ENCODE measurements at places on chromosomes 11 and 22. TPM values are rescaled to one million over a fixed set of nuclear protein-coding genes. Genes with fewer than 3 reads are reported as not detected.

The PRG2 gene
- total RNA-seq, result 0.81 TPM

The RAB38 gene
- 15.1 TPM for total RNA-seq

DNA sequence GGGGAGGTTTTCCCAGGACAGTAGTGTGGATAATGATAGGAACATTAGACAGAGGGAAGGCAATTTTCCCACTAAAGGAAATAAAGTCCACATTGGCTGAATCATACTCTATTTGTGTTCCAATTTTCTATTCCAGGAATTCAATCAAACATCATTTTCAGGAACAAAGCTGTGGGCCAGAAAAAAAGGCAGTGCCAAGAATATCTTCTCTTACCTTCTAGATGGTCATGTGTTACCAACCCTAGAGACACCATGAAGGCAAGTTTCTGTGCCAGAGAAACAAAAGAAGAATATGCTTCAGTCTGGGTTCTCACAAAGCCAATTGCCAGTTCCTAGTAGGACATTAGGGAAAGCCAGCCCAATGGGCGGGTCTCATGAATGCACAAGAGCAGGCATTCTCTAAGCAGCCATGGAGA, 27.5 kb downstream of the LARGE2 start:
- H3K36me3 ChIP-seq, result 0 out of 2 replicates have a peak, but pooled peaks cover 3% of the 10 kb centered on the region
- H3K4me3 ChIP-seq, result no peak overlapping the region
- no peaks in the 10 kb centered on the region for H3K27me3 ChIP-seq
- H3K4me1 ChIP-seq, result no peaks in the 10 kb centered on the region
- H3K27ac ChIP-seq, result no peak overlapping the region

DNA sequence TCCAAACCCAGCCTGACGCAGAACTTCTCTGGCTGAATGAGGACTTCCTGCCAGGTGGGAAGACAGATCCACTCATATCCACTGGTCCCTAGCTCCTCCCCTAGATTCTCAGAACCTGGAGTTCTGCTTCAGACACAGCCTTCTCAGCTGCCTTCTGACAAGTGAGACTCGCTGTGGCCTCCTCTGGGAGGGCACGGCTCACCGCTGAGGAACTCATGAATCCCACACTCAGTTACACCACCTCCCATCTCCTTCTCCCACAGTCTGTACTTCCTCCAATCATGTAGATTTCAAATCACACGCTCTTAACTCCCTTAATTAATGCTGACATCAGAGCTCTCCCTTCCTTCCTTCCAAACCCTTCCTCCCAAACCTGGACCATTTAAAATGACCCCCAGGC, 86.4 kb upstream of the TMEM45B start:
- H3K36me3 ChIP-seq, result no peaks in the 10 kb centered on the region
- DNase-seq, result no peak
- H3K27me3 ChIP-seq, result peaks cover 3% of the 10 kb centered on the region
- H3K27ac ChIP-seq, result no peak overlapping the region

DNA sequence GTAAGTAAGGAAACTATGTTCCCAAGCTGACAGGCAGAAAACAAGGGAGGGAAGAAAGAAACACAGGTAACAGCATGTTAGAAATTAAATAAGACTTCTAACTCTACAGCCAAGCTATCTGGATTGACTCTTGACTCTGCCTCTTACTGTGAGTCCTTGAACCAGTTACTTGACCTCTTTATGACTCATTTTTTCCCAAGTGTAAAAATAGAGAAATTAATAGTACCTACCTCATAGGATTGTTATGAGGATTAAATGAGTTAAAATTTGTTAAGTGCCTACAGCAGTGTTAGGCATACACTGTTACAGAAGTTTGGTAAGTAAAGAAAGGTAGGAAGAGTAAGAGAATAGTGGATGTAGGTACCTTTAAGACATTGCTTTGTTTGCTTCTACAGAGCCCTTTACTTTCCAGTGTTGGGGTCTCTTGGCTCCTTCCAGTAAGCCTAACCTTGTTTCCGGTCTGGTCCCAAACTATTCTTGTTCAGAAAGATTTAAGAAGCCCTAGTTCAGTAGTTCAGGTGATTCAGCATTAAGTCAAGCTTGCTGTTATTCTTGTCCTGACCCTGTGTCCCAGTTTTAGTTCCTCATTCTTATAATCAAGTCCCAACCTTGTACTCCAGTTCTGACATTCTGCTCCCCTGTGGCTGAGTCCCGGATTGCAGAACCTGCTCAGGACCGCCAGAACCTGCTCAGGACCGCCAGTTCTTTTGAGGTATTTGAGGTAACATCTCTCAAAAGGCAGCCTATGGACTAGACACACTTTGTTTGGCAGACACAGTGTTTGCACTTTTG, 963.4 kb upstream of the CCDC90B start:
- DNase-seq, result no peak
- no peaks in the 10 kb centered on the region for H3K36me3 ChIP-seq
- no peaks in the 10 kb centered on the region for H3K27me3 ChIP-seq
- no peak overlapping the region for H3K27ac ChIP-seq
- no peaks in the 10 kb centered on the region for H3K4me1 ChIP-seq

DNA sequence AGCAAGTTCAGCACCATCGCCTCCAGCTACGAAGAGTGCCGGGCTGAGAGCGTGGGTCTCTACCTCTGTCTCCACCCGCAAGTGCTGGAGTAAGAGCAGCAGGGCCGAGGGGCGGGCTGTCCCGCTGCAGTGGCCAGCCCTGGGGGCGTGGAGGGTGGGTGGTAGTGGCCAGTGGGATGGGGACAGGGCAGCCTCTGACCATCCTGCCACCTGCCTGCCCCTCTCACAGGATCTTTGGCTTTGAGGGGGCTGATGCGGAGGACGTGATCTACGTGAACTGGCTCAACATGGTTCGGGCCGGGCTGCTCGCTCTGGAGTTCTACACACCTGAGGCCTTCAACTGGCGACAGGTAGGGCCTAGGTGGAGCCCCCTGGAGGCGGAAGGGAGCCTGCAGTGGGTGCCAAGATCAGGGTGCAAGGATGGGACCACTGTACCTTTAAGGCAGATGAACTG, 15.0 kb upstream of the BBS1 start:
- no peaks in the 10 kb centered on the region for H3K4me1 ChIP-seq
- no peak overlapping the region for H3K27ac ChIP-seq
- H3K4me3 ChIP-seq, result no peak overlapping the region
- DNase-seq, result no peak

The KDM4D gene
- total RNA-seq, result 2.1 TPM

DNA sequence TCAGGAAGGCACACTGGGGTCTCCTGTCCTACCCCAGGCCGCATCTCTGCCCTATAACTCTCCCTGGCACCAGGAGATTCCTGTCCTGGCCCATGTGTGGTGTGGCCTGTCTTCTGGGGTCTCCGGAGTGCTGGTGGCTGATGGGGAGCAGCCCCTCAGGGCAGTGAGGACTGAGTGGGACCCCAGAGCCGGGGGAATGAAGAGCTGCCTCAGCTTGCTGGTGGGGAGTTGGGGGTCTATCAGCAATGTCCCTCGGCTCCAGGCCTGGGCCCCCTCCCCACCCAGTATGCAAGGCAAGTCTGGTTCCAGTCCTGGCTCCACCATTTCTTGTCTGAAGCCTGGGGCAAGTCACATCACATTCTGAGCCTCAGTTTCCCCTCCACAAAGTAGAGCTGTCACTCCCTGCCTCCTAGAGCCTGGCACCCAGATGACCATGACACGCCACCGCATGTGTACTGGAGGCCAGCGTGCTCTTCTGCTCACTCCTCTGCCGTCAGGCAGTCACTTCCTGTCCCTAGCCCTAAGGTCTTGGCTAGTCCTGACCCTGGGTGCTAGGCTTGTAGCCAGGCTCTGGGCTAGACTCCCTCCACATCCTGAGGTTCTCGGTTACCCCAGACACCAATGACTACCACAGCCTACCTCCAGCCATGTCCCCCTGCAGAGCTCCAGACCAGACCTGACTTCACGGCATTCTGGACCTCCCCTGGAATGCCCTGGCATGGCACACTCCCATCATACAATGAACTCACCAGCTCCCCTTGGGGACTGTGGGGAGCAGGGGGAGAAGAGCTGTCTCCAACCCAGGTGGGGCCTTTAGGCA, 12.8 kb downstream of the ARAP1 start:
- no peak overlapping the region for H3K27ac ChIP-seq
- H3K4me1 ChIP-seq, result peaks cover 25% of the 10 kb centered on the region
- no peak for DNase-seq
- H3K36me3 ChIP-seq, result no peaks in the 10 kb centered on the region
- H3K4me3 ChIP-seq, result no peak overlapping the region

The RASSF10 gene
- not detected for total RNA-seq

DNA sequence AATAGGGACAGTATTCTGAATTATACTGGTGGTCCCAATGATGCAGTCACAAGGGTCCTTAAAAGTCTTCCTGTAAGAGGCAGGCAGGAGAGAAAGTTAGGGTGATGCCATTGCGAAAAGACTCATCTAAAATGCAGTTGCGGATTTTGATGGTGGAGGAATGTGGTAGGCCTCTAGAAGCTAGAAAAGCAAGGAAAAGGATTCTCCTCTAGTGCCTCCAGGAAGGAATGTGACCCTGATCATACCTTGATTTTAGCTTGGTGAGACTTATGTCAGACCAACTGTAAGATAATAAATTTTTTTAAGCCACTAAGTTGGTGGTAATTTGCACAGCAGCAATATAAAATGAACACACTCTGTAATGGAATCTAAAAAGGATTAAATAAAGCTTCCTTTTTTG, 33.8 kb downstream of the CHORDC1 start:
- H3K27ac ChIP-seq, result no peak overlapping the region
- no peak for DNase-seq
- H3K27me3 ChIP-seq, result no peaks in the 10 kb centered on the region
- H3K36me3 ChIP-seq, result no peaks in the 10 kb centered on the region
- no peaks in the 10 kb centered on the region for H3K4me1 ChIP-seq

DNA sequence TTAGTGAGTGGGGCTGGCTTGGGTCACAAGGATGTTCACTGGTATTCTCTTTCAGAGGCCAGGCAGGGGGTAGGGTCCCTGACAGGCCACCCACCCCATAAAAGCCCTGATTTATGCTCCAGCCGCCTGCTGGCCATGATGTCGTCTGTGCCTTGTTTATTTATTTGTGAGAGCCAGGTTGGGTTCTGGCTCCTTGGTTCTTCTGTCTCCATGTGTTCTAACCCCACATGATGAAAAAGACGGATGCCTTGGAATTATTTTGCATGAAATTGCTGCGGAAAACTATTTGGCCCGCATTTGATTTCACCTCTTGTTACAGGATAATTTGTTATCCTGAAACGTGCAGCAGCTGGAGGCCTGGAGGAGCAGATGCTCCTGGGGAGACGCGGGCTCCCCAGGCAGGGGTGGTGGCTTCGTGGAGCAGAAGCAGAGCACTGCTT, 46.3 kb upstream of the WNT11 start:
- no peak for DNase-seq
- H3K27me3 ChIP-seq, result no peaks in the 10 kb centered on the region
- H3K4me3 ChIP-seq, result no peak overlapping the region
- H3K27ac ChIP-seq, result no peak overlapping the region
- H3K4me1 ChIP-seq, result peaks cover 5% of the 10 kb centered on the region

- H3K4me1 ChIP-seq, result peaks cover 30% of the 10 kb centered on the region
- H3K27me3 ChIP-seq, result no peaks in the 10 kb centered on the region
- no peak for DNase-seq
- H3K36me3 ChIP-seq, result no peaks in the 10 kb centered on the region
- H3K27ac ChIP-seq, result no peak overlapping the region
- no peak overlapping the region for H3K4me3 ChIP-seq
Observed at GRCh38 chr11:8331767-8332166, 68.1 kb upstream of the LMO1 start.

DNA sequence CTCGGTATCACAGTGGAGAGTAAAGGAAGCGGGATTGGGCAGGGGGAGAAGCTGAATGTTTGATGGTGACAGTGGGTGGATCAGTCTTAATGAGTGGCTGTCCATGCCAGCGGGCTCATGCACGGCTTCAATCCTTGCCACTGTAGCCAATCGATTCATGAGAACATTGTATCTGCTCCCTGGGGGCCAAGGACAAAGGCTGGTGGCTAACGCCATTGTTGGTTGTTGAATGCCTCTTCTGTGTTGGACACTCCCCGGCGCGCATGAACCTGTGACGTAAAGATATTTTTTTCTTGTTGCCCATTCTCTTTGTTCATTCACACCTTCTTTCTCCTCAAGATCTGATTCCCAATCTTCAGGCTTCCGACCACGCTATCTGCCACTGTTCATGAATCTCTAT, 20.9 kb upstream of the ATXN10 start:
- peaks cover 5% of the 10 kb centered on the region for H3K4me1 ChIP-seq
- no peaks in the 10 kb centered on the region for H3K36me3 ChIP-seq
- no peaks in the 10 kb centered on the region for H3K27me3 ChIP-seq
- DNase-seq, result no peak
- no peak overlapping the region for H3K4me3 ChIP-seq

GRCh38 chr11:71101606-71102005, 150.8 kb downstream of the SHANK2 start:
- DNase-seq, result no peak
- no peak overlapping the region for H3K27ac ChIP-seq
- no peaks in the 10 kb centered on the region for H3K27me3 ChIP-seq
- no peaks in the 10 kb centered on the region for H3K4me1 ChIP-seq

Measured in HCT116 (cell line).